ENCODE measurements at places on chromosomes 13 and 19.
A peak's percentile ranks its signal among the peaks of the same experiment; 100 is the strongest.

DNA sequence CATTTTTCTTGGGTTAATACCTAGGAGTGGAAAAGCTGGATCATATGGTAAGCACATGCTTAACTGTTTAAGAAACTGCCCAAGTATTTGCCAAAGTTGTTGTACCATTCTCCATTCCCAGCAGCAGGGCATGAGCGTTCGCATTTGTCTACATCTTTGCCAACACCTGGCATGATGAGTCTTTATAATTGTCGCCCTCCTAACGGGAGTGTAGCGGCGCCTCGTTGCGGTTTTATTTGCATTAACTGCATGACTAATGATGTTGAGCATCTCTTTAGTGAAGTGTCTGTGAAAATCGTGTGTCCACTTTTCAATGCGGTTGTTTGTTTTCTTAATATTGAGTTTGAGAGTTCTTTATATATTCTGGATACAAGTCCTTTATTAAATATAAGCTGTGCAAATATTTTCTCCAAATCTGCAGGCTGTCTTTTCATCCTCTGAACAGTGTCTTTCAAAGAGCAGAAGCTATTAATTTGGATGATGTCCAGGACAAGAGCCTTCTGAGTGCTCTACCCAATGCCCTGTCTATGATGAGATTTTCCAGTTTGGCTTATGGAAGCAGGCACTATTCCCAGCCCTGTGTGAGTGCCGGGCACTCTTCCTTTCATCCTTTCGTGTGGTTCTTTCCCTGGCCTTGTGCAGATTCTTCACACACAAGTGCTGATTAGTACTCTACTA lies 202.0 kb downstream of the FOXO1 start:
- DNase-seq, result no peak

DNA sequence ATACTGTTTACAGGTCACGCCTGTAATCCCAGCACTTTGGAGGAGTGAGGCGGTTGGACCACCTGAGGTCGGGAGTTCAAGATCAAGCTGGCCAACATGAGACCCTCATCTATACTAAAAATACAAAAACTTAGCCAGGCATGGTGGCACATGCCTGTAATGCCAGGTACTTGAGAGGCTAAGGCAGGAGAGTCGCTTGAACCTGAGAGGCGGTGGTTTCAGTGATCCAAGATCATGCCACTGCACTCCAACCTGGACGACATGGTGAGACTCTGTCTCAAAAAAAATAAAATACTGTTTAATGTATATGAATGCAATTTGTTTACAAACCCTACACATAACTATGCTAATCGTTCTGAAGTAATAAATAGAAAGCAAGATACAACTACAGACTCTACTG lies 102.4 kb downstream of the ZNF486 start:
- no peak for DNase-seq

DNA sequence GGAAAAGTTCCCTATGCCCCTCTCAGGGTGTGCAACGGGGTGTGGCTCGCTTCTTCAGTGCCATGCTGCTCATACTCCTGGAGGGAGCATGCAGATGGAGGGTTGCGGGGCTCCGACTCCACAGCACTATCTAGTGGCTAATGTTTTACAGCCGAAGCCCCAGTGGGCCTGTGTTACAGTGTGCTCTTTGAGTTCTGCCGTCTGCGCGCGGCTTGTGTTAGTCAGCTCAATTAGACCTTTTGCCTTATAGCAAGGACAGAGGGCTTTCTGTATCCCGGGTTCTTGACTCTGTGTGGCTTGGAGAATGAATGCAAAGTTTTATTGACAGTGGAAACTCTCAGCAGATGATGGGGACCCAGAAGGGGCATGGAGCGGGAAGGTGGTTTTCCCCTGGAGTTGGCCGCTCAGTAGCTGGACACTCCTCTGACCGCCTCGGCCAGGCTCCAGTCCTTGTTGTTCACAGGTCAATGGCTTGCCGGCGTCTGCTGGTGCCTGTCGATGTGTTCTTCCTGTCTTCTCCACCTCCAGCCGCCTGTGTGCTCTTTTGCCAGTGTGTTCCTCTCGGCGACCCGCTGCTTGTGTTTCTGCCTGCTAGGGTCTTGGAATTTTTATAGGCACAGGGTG lies 383.4 kb downstream of the LMO7 start:
- no peak for DNase-seq

DNA sequence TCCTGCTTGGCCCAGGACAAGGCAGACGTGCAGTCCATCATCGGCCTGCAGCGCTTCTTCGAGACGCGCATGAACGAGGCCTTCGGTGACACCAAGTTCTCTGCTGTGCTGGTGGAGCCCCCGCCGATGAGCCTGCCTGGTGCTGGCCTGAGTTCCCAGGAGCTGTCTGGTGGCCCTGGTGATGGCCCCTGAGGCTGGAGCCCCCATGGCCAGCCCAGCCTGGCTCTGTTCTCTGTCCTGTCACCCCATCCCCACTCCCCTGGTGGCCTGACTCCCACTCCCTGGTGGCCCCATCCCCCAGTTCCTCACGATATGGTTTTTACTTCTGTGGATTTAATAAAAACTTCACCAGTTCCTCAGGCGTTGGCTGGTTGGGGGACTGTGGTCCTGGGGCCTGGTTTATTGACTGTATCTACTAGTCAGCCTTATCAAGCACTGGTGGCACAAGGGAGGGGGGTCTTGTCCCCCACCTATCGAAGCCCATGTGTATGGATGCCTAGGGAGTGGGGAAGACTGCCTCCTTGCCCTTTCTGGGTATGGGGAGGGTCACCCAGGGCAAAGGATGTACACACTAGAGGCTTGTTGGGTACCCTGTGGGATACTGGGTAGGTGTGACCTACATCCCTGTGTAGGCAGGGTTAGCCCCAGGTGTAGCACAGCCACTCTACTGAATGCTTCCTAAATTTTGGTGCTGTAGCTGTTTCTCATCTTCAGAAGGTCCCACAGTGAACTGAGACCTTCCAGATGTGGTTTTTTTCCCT lies 4.4 kb downstream of the CHMP2A start:
- no peak for DNase-seq

- DNase-seq, result no peak
These were observed 142.3 kb downstream of the KLF12 start for GRCh38 chr13:73991884-73992283.

DNA sequence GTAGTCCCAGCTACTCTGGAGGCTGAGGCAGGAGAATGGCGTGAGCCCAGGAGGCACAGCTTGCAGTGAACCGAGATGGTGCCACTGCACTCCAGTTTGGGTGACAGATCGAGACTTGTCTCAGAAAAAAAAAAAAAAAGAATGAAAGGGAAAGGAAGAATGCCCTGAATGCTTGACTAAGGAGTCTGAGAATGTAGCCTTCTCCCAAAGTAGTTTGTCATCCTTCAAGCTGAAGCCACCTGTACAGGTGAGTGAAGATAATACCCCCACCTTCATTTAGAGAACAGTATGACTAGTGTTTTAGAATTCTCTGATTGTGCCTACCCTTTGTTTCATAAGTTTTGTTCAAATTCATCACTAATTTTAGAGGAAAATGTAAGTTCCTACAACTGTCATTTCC lies 5.9 kb downstream of the RCBTB1 start:
- no peak for DNase-seq

DNA sequence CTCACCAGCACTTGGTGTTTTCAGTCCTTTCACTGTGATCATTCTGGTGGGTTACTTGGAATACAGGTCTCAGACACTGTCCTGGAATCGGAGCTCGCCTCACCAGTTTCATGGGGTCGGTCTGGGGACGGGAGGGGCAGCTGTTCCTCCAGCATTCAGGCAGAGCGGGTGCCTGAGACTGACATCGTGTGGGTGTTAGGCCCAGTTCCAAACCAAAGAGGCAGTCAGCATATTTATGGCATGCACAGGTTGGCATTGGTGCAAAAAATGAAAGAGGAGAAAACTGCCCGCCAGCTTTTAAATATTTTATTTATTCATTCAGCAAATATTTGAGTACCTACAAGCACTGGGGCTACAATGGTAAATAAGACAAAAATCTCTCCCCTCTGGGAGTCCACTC lies 20.1 kb downstream of the PLEKHF1 start:
- no peak for DNase-seq

- DNase-seq, result no peak
These were observed 406.5 kb downstream of the FOXO1 start for GRCh38 chr13:40259899-40260298.

DNA sequence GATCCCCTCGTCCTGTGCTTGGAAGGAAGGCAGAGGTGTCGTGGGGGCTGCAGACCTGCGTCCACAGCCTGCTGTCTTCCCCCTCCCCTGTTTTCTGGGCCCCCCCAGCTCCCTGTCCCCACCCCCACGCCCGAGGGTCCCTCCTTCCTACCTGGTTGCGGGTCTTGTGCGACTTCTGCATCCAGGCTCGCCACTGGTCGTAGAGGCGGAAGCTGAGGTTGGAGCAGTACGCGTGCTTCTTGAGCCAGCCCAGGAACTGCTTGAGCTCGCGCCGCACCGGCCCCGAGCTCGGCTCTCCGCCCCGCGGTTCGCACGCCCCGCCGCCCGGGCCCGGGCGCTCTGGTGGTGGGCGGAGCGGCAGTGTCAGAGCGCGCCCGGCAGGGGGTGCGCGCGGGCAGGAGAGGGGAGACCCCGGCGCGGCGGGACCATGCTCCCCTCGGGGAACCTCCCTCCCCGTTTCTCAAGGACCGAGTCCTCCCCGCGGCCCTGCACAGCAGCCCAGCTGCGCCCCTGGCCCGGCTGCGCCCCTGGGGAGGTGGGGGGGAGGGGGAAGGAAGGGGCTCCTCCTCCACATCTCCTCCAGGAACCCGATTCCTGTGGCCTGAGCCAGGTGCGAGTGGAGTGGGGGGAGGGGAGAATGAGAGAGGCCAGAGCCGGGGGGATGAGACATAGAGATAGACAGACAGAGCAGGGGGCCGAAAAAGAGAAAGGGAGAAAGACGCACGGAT lies 5.7 kb downstream of the REX1BD start:
- peak; percentile 70 for DNase-seq

- no peak for DNase-seq
These were observed 144.9 kb downstream of the COL4A1 start for GRCh38 chr13:110162053-110162452.

- DNase-seq, result no peak
These were observed 23.0 kb downstream of the PLEKHJ1 start for GRCh38 chr19:2212861-2213711.

- no peak for DNase-seq
These were observed 65.8 kb downstream of the DGKH start for GRCh38 chr13:42114278-42114677.

DNA sequence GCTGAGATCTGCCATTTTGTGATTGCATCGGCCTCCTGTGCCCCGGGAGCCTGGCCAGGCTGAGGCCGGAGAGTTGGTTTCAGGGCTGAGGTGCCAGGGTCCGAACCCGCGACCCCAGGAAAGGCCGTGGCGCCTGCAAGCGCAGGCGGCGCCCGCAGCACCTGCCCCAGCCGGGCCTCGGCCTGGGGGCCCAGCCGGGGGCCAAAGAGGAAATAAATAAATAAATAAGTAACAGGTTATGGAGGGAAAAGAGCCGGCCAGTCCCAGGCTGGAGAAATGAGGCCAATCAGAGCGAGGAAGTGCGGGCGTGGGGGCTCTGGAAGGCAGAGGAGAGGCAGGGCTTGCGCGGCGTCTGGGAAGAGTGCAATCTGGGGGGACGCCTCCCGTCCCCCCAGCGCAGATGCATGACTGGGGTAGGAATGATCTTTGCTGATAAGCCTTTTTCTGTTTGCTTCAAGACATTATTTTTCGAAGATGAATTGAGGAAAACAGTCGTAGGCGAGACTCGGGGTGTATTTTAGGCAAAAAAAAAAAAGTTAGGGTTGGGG lies 145.6 kb upstream of the ZNF536 start:
- no peak for DNase-seq

- no peak for DNase-seq
These were observed 212.6 kb downstream of the LACC1 start for GRCh38 chr13:44092078-44092970.

- DNase-seq, result no peak
These were observed 81.0 kb upstream of the STARD13 start for GRCh38 chr13:33366469-33367062.

DNA sequence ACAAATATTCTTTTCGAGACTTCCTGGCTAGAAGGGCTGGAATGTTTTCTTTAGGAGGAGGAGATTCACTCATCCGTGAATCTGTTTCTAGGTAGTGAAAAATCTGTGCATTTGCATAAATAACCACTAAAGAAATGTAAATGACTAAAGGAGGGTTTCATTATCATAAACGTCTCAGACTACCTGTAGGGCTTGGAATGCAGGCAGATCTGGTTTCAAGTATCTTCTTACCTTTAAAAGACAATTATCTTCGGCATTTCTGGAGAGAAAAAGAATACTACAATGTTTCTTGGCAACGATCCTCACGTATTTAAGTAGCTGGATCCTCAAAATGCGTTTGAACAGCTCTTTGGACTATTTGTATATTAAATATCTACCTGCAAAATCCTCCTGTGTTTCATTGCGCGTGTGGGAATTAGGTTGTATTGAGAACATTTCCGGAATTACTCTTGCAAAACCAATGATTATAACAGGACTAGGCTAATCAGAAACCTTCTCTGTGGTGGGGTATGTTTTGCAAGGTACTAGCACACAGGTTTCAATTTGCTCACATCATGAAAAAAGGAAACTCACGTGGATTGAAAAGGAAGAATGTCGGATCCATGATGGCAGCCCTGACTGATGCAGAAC lies 291.1 kb upstream of the ARGLU1 start:
- DNase-seq, result no peak

DNA sequence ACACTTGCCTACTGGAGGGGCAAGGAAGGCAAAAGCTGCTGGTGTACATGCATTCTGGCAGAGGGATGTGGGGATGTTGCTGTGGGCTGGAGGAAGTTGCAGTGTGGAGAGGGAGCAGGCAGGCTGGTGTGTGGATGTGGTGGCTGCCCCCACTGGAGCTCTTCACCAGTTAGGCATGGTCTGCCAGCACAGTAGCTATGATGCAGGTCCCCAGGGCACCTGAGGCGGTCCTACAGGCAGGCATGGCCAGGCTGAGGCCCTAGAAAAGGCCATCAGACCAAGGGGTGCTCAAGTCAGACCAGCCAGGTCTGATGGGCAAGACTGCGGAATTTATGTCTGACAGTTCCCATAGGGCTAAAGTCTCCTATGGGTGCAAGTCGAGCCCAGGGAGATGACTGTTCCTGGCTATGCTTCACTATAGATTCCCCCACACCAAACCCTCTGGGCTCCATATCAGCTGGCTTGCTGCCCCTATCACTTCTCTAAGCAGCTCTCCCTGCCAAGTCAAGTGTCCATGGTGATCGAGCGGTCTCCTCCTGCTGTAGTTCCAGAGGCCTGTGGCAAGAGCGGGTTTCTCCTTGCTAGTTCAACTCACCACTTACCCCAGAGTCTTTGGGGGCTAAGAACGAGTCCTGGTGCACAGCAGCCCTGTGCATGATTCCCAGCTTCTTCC lies 473.1 kb downstream of the TDRD3 start:
- DNase-seq, result no peak

DNA sequence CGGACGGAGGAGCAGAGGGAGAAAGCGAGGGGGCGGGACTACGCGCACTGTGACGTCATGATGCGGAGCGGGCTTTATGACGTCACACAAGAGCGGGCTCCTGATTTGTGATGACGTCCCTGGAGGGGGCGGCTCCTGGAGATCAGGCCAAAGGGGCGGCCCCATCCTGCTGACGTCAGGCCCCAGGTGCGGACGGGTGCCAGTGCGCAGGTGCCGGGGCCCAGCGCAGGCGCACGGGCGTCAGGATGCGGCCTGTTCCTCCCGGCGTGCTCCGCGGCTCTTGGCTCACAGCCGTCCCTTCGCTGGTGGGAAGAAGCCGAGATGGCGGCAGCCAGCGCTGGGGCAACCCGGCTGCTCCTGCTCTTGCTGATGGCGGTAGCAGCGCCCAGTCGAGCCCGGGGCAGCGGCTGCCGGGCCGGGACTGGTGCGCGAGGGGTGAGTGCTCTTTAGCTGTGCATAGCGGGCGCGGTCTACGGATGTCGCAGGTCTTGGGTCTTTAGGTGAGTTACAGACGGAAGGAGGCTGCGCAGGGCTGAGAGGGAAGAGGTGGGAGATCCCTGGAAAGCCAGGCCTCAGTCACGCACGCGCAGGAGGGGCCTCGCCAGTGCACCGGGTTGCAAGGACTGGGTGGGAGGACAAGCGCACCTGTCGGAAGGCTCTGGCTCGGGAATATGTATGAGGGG lies at the start of the genes EMC10 and GARIN5A:
Gene EMC10, plus strand, starts transcription at position 284 of the 683 bp plus-strand sequence. Its CDS starts 38 bp downstream, at position 322.
Gene GARIN5A, minus strand, starts transcription at position 625 of the 683 bp plus-strand sequence. Its CDS starts 460 bp downstream, at position 165.
- DNase-seq, result peak; percentile 83

Data from activated T-cell treated with anti-CD3 and anti-CD28 coated beads for 1 hour (primary cell).